DMS79 treated with DMSO at 0.1 percent for 48 hours (cell line): ENCODE measurements at places on chromosomes 6 and 20.

DNA sequence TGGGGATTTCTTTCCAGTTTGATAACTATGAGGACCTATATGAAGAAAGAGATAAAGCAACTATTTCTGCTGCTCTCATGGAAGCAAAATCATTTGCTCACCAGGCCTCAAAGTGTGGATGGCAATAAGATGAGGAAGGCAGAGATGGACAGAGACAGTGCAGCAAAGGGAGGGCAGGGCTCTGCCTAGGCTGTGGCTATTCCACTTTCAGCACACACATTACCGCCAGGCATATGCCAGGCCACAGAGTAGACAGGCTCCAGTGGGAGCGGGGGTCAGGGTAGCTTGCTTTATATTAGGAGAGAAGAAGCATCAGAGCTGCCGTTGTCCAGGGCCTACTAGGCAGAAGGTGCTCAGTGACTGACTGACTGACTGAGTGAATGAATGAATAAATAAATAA is 40.9 kb downstream of the BCL2L1 start:
- no peak for DNase-seq

DNA sequence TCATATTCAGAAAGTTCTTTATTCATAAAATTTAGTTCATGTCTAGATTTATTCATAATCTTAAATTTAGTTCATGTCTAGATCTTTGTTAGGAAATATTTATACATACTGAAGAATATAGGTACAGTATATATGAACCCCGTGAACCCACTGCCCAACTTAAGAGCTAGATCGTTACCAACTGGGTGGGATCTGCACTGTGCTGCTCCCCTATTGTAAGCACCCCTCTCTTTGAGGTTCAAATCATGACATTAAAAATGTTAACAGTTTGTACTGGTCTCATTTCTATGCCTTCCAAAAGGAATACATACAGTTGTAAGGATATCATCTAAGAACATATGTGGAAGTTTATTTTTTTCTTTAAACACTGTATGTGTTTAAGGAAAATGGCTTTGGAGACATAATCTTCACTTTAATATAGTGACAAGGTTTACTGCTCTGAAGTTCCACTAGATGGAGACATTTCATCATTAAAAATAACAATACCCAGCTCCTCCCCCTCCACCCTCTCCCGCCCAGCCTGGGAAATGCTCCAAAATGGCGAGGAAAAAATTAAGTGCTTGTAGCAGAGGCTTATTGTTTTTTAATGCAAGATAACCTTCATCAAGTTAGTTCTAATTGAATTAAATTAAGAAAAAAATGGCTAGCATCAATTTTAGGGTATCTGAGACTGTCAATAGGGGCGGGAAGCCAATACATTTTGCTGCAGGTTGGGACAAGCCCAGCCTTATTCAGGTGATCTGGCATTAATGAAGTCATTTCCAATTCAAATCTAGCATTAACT is 104.1 kb upstream of the TRAF3IP2 start:
- DNase-seq = peak; percentile 72

- DNase-seq = peak; percentile 72
These were observed 9.5 kb upstream of the AHCY start for GRCh38 chr20:34312544-34313217.

- peak; percentile 92 for DNase-seq
These were observed at the start of the genes HSPA1A and HSPA1L for GRCh38 chr6:31815025-31815838. TSS of gene HSPA1A (plus strand) at chr6:31815543. CDS start at chr6:31815757, 214 bp downstream. TSS of gene HSPA1L (minus strand) at chr6:31815283. CDS start at chr6:31811972, 3,311 bp downstream.

DNA sequence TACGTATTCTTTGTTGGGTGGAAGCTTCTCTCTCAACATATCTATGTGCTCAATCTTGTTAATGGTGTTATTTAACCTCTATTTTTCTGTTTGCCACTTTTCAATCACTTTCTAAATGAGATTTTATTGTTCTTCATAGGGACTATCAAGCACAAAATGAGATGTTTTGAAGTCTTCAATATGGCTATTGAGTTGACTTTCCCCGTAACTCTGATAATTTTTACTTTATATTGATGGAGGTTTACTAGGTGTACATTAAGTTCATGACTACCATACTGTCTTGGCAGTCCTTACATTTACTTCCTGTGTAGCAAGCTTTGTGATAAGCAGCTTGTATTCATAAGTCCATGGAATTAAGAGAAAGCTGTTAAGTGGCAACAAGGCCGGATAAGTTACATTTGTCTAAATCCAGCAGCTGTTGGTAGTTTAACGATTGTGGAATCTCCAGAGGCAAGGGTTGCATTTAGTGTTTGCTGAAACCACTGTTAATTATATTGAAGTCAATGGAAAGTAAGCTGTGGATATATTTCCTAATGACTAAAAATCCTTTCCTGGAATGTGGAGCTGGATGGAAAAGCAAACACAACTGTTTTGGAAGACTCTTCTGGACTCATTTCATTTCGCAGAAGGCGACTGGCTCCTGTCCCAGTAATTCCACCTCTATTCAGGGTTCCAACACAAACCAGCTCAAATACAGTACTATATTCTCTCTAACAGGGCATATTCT is 57.3 kb upstream of the SMIM29 start:
- DNase-seq = no peak

DNA sequence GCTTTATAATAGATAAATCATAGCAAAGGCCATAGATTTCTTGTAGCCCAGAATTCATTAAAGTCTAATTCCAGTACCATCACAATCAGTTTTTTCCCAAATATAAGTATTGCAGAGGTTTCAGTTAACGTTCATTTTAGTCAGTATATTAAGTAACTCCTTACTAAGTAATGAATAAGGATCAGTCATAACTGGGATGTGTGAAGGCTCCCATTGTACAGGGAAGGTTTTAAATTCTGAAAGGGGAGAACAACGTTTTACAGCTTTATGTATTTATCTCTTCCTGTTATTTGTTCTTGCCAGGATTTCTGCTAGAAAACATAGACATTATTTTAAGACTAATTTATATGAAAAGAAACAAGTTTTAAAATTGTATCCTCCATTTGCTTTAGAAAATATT is 215.5 kb upstream of the LAMP5 start:
- no peak for DNase-seq

DNA sequence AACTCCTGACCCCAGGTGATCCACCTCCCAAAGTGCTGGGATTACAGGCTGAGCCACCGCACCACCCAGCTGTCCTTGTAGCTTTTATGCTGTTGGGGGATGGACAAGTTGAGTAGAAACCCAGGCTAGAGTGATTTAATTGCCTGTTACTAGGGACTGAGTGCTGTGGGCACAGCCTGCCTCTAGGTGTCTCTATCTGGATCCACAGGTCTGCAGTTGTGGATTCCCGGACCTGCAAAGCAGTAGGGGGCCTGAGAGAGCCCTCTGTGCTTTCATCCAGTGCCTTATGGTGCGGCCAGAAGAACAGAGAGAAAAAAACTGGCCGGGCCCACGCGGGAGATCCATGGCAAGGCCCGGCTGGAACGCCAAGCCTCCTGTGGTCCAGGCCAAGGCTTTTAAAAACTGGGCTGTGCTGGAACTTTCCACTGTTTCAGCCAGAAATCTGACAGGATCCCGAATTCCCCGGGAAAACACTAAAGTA is 5.2 kb downstream of the SIRPA start:
- no peak for DNase-seq

DNA sequence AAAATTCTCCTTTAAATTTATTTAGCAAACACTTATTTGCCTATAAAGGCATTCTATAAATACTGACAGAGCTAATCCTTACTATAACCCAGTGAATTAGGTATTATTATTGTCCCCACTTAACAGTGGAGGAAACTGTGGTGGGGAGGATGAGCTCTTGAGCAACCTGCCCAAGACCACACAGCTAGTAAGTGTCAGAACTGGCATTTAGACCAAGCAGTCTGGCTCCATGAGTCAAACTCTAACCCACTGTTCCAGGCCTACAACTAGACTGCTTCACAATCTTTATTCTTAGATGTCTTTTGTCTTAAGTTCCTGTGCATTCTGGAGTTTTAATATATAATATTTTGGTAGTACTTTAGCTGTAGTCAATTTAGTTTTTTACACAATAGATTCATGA is 530.8 kb downstream of the BCKDHB start:
- no peak for DNase-seq

GRCh38 chr20:47998736-47999135 is 213.5 kb upstream of the SULF2 start:
- DNase-seq = no peak

DNA sequence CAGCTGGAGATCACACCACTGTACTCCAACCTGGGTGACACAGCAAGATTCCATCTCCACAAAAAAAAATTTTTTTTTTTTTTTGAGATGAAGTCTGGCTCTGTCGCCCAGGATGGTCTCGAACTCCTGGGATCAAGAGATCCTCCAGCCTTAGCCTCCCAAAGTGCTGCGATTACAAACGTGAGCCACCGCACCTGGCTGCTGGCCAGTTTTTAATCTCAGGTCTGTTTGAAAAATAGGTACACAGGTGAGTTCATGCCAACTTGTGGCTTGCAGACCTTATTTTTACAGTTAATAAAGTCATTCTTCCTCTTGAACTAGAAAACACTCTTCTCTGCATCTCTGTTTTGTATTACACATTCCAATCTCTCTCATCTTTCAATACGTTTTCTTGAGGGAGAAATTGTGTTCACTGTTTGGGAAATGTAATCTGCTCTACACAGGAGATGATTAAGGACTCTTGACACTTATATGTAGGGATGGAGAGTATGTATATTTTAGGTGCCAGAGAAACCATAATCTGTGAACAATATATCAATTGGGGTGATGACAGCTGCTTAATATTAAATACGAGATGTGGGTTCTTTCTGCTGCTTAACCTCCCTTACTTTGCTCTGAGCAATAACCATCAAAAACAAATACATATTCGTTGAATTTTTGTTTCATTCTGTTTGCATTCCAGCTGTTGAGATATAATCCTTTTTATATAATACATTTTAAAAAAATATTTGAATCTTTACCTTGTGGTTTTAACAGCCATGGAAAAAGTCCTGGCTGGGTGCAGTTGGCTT is 17.7 kb upstream of the RIPOR3 start:
- peak; percentile 23 for DNase-seq

- DNase-seq = peak; percentile 24
These were observed 58.1 kb downstream of the RREB1 start for GRCh38 chr6:7165890-7166267.

- DNase-seq = no peak
These were observed 107.3 kb downstream of the NCOA3 start for GRCh38 chr20:47609001-47609400.

DNA sequence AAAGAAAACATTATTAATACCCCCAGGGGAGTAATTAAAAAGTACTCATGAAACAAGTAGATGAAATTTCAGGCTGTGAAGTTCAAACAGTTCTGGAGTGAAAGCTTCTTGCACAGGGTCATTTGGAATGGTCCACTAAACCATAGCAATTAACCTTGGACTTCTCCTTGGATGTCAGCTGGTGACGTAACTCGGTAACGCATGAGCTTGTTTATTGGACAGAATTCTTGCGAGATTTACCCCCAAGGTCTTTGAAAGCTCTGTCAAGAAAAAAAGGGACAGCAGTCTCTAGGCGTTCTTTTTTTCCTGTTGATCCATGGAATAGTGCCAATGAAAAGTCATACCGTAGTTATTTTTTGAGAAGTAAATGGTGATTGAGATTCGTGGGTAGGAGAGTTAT is 2.2 kb downstream of the CD83 start:
- no peak for DNase-seq

DNA sequence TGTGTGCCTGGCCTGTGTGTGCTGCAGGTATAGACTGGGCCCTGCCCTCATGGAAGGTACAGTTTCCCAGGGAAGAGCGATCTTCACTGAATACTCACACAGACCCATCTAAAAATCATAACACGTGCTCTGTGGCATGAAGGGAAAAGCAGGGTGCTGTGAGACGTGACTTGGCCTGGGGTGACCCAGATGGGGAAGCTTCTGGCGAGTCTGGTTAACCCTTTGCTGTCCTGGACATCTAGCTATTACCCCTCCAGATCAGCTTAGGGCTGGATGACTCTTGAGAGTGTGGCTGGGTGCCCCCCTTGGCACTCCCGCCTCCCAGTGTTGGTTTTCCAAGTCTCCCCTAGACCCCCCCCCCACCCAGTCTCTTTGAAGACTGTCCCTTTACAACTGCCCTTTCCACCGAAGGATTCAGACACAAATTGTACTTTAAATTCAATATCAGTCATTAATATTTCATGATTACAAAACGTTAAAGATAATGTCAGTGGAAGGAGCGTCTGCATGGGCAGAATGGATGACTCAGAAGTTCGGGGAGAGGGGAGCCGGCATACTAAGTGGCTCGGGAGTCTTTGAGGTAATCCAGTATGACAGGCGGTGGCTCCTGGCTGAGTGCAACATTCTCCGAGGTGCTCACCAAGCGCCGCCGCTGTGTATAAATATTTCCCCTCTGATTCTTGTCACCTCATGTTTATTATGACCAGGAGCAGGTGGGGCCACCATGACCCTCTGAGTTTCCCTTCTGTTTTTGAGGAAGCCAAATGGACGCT is 77.3 kb downstream of the CD40 start:
- DNase-seq = no peak

GRCh38 chr6:113182370-113183141 is 674.6 kb upstream of the MARCKS start:
- DNase-seq = peak; percentile 52

GRCh38 chr20:53419693-53420460 is 173.8 kb downstream of the ZNF217 start:
- no peak for DNase-seq

DNA sequence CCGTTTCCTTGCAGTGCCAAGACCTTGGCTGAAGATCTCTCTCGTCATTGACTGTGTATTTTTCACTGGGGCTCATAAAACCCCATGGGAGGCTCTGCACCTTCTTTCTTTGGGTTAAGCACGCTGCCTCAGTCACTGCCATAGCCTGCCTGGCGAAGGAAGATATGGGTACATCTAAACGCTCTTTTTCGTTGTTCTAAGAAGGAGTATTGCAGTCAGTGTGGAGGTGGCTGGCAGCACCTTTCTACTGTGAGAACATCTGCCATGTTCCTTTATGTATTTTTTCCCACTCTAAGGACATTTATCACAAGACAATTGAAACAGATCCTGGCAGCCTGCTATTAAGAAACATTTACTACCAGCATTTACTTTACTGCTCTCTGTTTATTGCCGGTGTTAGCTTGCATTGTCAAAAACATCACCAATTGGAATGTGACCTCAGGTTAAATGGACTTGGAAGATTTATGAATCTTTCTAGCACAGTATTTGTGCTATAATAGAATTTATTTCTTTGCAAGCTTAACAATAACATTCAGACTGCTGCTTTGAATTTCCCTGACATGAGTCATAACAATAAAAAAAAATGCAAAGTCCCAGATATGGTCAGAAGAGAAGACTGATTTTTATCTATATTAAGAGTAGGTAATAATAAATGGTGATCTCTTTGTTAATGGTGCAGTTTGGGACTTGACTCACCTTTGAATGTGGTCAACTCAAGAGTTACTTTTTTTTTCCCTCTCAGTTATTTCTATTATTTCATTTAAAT is 62.2 kb upstream of the CLDN20 start:
- DNase-seq = no peak

GRCh38 chr20:43766917-43767316 is 40.1 kb upstream of the GTSF1L start:
- no peak for DNase-seq

DNA sequence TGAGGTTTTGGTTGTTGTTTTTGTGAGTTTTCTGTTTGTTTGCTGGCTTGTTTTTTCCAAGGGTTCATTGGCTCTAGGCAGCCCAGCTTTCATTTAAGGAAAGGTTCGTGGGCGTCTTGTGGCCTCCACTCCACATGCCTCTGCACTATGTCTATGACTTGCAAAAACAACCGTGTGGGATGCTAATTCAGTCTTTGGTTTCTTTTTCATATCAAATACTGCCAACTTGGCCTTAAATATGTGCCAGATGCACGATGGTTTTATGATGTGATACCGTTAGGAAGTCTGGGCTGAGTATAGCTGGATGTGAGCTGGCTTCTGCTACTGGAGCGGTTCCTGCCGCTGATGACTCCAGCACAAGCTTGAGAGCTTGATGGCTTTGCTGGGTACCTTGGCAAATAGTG is 96.3 kb downstream of the BMP2 start:
- no peak for DNase-seq
